Mesendoderm (in vitro differentiated cells): ENCODE measurements at places on chromosomes 1 and 21.
A peak's percentile ranks its signal among the peaks of the same experiment; 100 is the strongest.

DNA sequence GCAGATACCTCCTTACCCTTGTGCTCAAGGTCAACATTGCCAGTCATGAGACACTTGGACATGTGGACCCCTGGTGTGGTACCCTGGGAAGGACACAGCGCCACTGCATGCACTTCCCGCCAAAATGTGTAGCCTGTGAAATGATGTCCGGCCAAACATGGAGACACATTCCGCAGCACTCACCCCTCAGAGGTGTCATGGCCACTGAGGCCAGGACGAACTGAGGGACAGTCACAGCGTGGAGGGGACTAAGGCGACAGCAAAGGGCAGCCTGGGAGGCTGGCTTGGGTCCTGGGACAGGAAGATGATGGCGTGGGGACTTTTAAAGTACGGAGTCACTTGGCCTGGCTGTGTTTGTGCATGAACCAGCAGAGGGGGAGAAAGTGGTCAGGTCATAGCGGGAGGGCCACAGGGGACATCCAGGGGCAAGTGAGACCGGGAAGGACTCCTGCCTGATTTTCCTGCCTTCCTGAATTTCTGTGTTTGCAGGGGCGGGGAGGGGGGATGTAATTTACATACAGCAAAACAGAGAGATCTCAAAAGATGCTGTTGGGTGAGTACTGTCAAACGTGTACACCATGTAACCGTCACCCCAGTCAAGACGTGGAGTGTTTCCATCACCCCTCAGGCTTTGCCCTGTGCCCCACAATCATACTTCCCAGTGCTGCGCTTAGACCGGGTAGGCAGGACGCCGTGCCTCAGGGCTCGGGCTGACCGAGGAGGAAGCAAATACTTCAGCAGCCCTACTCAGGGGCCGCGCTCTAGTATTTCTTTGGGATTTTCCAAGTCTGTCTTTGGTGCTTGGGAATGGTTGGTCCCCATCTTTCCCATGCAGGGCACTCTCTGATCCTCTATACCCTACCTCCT lies 45.2 kb downstream of the WDR4 start:
- DNase-seq = no peak

DNA sequence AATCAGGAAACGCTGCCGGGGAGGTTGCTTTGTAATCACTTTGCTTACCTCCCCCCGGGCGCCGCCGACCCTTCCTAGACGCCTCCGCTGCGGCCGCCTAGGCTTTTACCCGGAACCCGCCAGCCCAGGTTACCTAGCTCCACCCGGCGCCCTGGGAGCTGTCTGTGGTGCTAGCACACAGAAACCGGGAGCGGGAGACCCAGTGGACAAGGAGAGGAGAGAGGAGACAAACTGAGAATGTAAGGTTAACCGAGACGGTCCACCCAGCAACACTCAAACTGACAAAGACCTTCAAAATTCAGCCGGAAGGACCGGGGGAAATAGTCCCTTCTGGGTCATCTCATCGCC lies 9.8 kb downstream of the BARHL2 start:
- peak; percentile 94 for DNase-seq

GRCh38 chr21:29258626-29259338 lies 39.9 kb upstream of the BACH1 start:
- no peak for DNase-seq

DNA sequence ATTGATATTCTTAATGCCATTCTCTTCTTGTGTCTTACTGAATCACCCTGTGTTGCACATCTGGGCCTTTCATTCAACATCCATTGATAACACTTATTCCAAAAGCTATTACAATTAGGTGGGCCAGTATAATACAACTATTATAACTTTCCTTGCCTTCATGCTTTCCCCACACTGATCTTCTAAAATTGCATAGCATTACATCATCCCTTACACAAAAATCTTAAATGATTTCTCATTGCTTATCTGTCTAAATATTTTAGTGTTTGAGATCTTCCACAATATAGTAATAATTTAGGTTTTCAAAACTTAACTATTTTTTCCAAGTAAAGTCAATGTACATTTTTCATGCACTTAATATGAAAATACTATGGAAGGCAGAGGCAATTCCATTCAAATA lies 1634.1 kb downstream of the PLA2G4A start:
- DNase-seq = no peak

DNA sequence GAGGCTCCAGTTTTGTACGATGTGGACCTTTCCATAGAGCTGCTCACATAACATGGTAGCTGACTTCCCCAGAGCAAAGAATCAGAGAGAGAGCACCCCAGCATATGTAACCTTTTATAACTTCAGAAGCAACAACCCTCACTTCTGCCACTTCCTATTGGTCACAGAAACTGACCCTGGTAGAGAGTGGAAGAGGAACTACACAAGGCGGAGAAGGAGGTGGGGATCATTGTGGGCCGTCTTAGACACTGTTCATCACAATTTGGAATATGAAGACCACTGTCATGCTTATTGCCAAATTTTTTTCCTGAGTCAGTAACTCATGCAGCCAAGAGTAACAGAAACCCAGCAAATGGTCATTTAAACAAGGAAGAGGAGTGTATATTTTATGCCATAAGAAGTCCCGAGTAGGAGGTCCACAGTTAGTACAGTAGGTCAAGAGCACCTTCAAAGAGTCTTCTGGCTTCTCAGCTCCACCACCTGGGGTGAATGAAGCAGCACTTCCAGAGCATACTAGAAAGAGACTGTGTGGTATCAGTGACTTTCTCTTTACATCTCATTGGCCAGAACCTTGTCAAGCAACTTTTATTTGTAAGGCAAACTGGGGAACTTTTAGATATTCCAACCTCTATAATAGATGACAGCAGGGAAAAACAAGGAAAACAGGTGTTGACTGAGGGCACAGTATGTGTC lies 71.8 kb downstream of the ODF2L start:
- no peak for DNase-seq
